Activated CD4-positive, alpha-beta T cell treated with anti-CD3 and anti-CD28 coated beads for 36 hours (primary cell): ENCODE measurements at places on chromosomes 6 and 20.

- DNase-seq = no peak
Observed at GRCh38 chr6:149636124-149636523, 12.4 kb downstream of the KATNA1 start.

GRCh38 chr6:46741482-46741881 is 5.3 kb upstream of the ANKRD66 start:
- DNase-seq = no peak

- no peak for DNase-seq
Observed at GRCh38 chr6:71298459-71298858, 9.8 kb downstream of the OGFRL1 start.

GRCh38 chr6:112400282-112400681 is 53.2 kb downstream of the RFPL4B start:
- no peak for DNase-seq

GRCh38 chr6:7392402-7392801 is 2.8 kb downstream of the RIOK1 start:
- no peak for DNase-seq

- DNase-seq = no peak
Observed at GRCh38 chr6:57432919-57433684, 115.7 kb downstream of the PRIM2 start.

DNA sequence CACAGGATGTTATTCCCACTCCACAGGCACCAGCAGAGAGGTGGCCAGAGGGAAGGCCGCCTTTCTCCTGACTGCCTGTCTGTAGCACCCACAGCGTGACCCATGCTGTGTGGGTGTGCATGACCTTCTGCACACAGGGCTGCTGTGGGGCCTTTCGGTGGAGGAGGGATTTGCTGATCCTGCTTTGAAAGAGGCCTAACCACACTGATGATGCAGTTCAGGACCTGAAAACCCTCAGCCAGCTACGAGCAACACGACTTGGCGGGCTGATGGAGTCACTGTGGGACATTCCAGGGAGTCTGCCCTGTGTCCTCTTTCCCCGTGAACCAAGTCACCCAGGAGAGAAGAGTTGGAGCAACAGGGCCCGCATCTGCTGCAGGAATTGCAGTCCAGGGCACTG is 49.1 kb downstream of the SYTL3 start:
- DNase-seq = peak; percentile 59
